Adrenal gland (tissue), 19 donors: ENCODE measurements at places on chromosomes 2 and 18.
A peak's percentile ranks its signal among the peaks of the same experiment; 100 is the strongest.

DNA sequence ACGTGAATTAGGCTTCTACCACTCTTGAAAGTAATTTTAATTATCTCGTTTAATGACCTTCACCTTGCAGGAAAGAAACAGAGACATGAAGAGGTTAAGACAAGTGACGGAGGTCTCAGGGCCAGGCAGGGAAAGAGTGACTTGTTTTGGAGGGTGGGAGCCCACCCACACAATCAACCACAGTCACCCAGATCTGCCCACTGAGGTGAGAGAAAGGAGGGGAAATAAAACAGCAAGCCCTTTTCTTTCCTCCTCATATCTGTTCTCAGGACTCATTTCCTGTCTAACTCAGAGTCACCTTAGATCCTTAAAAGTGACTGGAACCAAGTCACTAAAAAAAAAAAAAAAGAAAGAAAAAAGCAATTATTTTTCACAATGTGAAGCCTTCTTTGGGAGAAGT lies 26.8 kb downstream of the ATP8B1 start:
- H3K27ac ChIP-seq: no peak overlapping the region
- H3K36me3 ChIP-seq: no peaks in the 10 kb centered on the region
- no peak for DNase-seq
- no peaks in the 10 kb centered on the region for H3K27me3 ChIP-seq

GRCh38 chr2:6214471-6214870 lies 522.3 kb downstream of the SOX11 start:
- no peaks in the 10 kb centered on the region for H3K36me3 ChIP-seq
- no peak for DNase-seq
- H3K27me3 ChIP-seq: no peaks in the 10 kb centered on the region

DNA sequence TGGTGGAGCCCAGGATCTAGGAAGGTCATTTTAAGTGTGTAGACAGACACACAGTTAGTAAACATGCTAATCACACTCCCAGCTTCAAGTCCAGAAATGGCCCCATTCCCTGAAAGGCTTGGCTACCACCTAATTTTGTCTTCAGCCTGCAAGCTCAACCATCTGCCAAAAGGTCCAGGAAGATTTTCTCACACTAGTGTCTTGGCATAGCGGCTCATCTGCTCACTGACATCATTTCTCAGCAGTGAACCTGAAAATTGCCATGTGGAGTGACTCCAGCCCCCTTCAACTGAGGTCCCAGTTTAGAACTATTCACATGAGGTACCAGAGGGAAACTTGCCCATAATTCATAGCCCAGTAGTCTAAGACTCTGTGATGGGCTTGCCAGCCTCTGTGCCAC lies 748.9 kb downstream of the LRP1B start:
- H3K27ac ChIP-seq: no peak overlapping the region
- H3K27me3 ChIP-seq: no peaks in the 10 kb centered on the region
- no peak overlapping the region for H3K4me3 ChIP-seq
- no peaks in the 10 kb centered on the region for H3K36me3 ChIP-seq
- DNase-seq: no peak

GRCh38 chr2:45014016-45014702 lies 4.9 kb upstream of the SIX2 start:
- no peaks in the 10 kb centered on the region for H3K36me3 ChIP-seq
- no peak overlapping the region for H3K27ac ChIP-seq
- peaks cover 51% of the 10 kb centered on the region for H3K27me3 ChIP-seq
- peak overlapping the region; percentile 47 for H3K4me3 ChIP-seq

DNA sequence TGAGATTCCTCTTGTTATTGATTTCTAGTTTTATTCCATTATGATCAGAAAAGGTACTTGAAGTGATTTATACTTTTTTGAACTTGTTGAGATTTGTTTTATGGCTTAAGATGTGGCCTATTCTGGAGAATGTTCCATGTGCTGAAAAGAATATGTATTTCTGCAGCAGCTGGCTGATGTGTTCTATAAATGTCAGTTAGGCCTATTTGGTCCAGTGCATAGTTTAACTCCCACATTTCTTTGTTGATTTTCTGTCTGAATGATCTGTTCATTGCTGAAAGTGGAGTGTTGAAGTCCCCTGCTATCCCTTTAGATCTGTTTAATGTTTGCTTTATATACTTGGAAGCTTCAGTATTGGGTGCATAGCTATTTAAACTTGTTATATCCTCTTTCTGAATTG lies 7.1 kb upstream of the OR6B2 start:
- H3K27me3 ChIP-seq: peaks cover 7% of the 10 kb centered on the region
- no peak for DNase-seq
- no peak overlapping the region for H3K27ac ChIP-seq
- H3K4me3 ChIP-seq: no peak overlapping the region
- no peaks in the 10 kb centered on the region for H3K4me1 ChIP-seq

- no peaks in the 10 kb centered on the region for H3K36me3 ChIP-seq
- H3K4me3 ChIP-seq: no peak overlapping the region
- H3K27me3 ChIP-seq: no peaks in the 10 kb centered on the region
- DNase-seq: no peak
- H3K4me1 ChIP-seq: no peaks in the 10 kb centered on the region
Observed at GRCh38 chr18:59455728-59456276, 96.7 kb upstream of the LMAN1 start.

DNA sequence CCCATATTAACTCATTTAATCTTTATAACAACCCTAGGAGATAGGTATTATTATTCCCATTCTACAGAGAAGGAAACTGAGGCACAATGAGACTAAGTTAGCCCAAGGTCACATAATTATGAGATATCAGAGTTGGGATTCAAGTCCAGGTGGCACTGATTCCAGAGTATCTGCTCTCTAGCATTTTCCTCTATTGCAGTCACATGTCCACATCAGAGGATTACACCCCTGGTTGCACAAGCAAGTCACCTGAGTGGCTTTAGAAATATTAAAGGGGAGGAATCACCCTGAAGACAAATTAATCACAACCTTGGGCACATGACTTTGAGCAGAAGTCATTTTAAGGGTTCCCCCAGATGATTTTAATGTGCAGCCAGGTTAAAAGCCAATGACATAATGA lies 23.8 kb downstream of the SRD5A2 start:
- no peak overlapping the region for H3K27ac ChIP-seq
- H3K4me3 ChIP-seq: no peak overlapping the region
- H3K27me3 ChIP-seq: no peaks in the 10 kb centered on the region
- no peak for DNase-seq
- H3K36me3 ChIP-seq: no peaks in the 10 kb centered on the region
- no peaks in the 10 kb centered on the region for H3K4me1 ChIP-seq

GRCh38 chr2:62352031-62352430 lies 154.0 kb downstream of the TMEM17 start:
- DNase-seq: no peak
- no peaks in the 10 kb centered on the region for H3K36me3 ChIP-seq
- H3K27ac ChIP-seq: no peak overlapping the region
- no peaks in the 10 kb centered on the region for H3K4me1 ChIP-seq

DNA sequence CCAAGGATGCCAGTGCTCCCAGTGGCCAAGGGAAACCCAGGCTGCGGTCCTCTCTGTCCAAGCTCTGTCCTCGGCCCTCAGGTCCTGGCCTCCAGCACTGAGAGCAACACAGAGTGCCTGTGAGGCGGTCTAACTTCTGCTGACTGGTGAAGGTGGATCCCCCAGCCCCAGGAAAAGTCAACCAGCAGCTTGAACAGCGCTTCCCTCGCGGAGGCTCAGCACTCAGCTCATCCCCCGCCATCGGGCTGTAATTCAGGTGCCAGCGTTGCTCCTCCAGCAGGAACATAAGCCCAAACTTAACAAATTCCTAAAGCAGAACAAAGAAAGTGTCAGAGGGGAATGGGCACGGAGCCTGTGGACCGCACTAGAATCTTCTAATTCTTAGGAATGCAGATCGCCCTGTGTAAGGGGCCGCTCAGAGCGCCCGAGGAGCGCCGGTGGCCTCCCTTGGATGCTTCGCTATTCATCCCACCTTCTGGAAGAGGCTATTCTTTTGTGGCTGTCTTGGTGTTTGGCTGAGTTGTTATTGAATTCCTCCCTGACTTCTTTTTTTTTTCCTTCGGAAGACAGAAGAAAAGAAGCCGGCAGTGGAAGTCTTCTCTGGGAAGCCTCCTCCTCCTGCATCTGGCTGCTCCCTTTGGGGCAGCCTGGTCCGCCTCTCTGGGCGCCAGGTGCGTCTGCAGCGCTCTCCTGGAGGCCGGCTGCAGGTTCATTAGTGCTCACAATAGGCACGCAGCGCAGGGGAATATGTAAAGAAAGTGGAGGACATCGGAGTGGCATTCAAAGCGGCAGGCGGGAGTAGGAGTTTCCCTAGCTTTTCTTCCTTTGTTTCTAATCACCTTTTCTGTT lies 905.6 kb downstream of the TSN start:
- no peaks in the 10 kb centered on the region for H3K4me1 ChIP-seq
- no peak for DNase-seq
- no peaks in the 10 kb centered on the region for H3K36me3 ChIP-seq
- H3K27ac ChIP-seq: no peak overlapping the region
- H3K27me3 ChIP-seq: no peaks in the 10 kb centered on the region
- no peak overlapping the region for H3K4me3 ChIP-seq

GRCh38 chr2:179882851-179883806 lies 21.7 kb upstream of the ZNF385B start:
- H3K27me3 ChIP-seq: no peaks in the 10 kb centered on the region
- H3K4me3 ChIP-seq: no peak overlapping the region
- H3K27ac ChIP-seq: no peak overlapping the region
- no peaks in the 10 kb centered on the region for H3K4me1 ChIP-seq

DNA sequence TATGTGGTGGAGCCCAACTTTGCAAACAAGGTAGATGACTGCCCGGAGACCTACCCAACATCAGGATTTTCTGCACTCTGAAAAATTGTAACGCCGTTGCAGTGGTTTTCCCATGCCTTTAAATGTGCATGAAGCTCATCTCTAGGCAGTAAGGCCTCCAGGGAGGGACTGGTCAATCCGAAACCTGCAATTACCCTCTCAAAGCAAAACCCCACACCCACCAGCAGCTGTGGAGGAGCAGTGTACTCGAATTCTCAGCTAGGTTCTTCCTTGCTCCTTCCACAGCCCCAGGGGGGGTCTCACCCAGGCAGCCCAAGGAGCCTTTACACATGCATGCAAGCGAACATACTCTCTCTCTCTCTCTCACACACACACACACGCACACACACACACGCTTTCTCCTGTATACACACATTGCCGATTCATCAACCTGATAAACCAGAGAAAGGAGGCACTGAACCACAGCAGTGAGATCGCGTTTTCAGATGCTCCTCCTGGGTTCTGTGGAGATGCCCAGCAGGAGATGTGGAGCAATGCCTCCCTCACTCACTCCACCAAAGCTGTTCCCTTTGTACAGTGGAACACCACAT lies 109.2 kb downstream of the VIT start:
- H3K4me1 ChIP-seq: no peaks in the 10 kb centered on the region
- no peak overlapping the region for H3K4me3 ChIP-seq
- no peak overlapping the region for H3K27ac ChIP-seq
- H3K27me3 ChIP-seq: no peaks in the 10 kb centered on the region
- H3K36me3 ChIP-seq: no peaks in the 10 kb centered on the region
- DNase-seq: no peak

GRCh38 chr2:86646865-86647264 lies 23.2 kb upstream of the RNF103 start:
- no peak overlapping the region for H3K4me3 ChIP-seq
- H3K36me3 ChIP-seq: no peaks in the 10 kb centered on the region
- DNase-seq: no peak
- no peaks in the 10 kb centered on the region for H3K27me3 ChIP-seq
- no peak overlapping the region for H3K27ac ChIP-seq
- no peaks in the 10 kb centered on the region for H3K4me1 ChIP-seq

GRCh38 chr2:233867993-233868532 lies at the start of gene MSL3B:
TSS of gene MSL3B (minus strand) at chr2:233868386.
- H3K4me1 ChIP-seq: no peaks in the 10 kb centered on the region
- no peaks in the 10 kb centered on the region for H3K27me3 ChIP-seq
- no peak within 1 kb of the TSS for H3K27ac ChIP-seq
- DNase-seq: peak; percentile 31
- H3K4me3 ChIP-seq: peak within 1 kb of the TSS; percentile 35
- H3K36me3 ChIP-seq: no peaks in the 10 kb centered on the region

- no peaks in the 10 kb centered on the region for H3K27me3 ChIP-seq
- no peak for DNase-seq
- H3K4me3 ChIP-seq: no peak overlapping the region
- no peaks in the 10 kb centered on the region for H3K36me3 ChIP-seq
Observed at GRCh38 chr2:21812766-21813165, 689.0 kb downstream of the TDRD15 start.

- no peaks in the 10 kb centered on the region for H3K27me3 ChIP-seq
- no peak overlapping the region for H3K27ac ChIP-seq
- DNase-seq: no peak
- no peaks in the 10 kb centered on the region for H3K4me1 ChIP-seq
Observed at GRCh38 chr2:108994178-108994577, 5.2 kb upstream of the EDAR start.

DNA sequence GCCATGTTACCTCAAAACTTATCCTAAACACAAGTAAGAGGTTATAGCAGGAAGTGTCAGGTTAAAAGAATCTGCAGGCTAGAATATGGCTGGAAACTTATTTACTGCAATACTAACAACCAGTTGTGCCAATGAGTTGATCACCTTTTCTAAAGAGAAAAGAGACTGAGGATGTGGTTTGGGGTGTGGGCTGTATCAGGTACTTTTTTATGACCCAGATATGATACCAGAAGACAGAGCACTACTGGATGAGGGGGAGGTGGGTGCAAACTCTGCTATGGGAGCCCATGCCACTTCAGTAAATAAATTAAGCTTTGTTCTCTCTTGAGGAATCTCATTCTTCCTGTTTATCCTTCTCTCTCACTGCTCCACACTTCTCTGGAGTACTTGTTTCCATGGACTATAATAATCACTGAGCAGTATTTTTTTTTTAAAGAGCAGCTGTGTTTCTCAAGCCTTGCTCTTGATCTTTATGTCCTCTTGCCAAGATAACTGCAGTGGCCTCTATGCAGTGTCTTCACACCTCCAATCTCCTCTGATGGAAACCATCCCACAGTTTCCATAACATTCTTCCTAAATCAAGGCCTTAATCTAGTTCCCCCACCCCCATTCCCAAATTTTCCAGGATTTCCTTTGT lies 51.2 kb upstream of the NOSTRIN start:
- no peaks in the 10 kb centered on the region for H3K27me3 ChIP-seq
- H3K36me3 ChIP-seq: no peaks in the 10 kb centered on the region
- H3K4me1 ChIP-seq: no peaks in the 10 kb centered on the region
- no peak overlapping the region for H3K27ac ChIP-seq
- H3K4me3 ChIP-seq: no peak overlapping the region
